NCI-H1436 (cell line): ENCODE measurements at places on chromosomes 2 and 18.

- no peak for DNase-seq
Observed at GRCh38 chr2:128630974-128631697, 312.5 kb upstream of the HS6ST1 start.

- DNase-seq, result no peak
Observed at GRCh38 chr2:121008975-121009374, 273.3 kb downstream of the GLI2 start.

GRCh38 chr2:20623741-20624155 lies 27.1 kb downstream of the HS1BP3 start:
- no peak for DNase-seq

DNA sequence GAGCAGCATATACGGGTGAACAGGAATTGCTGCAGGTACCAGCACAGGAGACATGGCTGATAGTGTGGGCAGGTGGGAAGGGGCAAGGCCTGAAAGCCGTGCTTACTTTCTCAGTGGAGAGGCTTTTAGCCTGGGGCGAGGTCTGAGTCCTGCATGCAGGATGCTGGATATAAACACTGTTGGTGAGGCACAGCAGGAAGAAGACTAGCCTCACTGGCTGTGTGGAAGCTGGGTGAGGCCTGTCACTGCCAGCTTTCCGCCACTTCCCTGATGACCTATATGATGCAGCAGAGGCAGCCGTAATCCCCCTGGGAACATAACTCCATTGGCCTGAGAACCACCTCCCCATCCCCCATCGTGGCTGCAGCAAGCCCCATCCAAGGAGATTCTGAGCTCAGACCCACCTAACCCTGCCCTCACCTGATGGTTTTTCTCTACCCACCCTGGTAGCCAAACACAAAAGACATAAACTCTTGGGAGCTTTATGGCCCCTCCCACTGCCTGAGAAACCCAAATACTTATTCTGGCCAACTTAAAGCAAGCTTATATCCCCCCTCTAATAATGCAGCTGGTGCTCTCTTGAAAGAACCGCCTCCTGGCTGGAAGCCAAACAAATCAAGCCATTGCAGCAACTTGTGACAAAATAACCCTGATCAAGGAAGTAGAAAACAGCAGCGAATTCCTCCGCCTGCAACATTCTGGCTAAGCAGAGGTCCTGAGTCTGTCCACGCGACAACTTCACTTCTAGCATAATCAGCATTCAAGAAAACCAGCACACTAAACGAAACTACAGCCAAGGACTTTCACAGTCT lies 54.6 kb upstream of the DSC1 start:
- no peak for DNase-seq

GRCh38 chr18:22166069-22166950 lies 3.1 kb upstream of the GATA6 start:
- DNase-seq, result no peak

- no peak for DNase-seq
Observed at GRCh38 chr2:137976274-137976673, 12.0 kb downstream of the HNMT start.

DNA sequence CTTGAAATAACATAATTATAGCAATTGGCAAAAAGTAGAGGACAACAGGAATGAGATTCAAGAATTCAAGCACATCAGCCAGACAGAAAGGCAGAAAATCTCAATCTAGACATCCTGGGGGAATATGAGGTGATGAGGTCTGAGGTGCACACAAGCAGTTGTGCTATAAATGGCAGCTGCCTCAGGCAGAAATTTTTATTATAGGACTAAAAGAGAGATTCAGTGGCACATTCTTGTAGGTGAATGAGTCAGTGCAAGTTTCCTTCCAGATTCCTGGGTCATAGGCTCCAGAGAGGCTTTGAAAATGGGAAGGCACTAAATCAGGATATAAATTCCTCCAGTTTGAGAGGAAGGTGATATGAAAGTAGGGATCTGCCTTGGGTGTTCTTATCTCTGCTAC lies 127.2 kb upstream of the THSD7B start:
- DNase-seq, result no peak

DNA sequence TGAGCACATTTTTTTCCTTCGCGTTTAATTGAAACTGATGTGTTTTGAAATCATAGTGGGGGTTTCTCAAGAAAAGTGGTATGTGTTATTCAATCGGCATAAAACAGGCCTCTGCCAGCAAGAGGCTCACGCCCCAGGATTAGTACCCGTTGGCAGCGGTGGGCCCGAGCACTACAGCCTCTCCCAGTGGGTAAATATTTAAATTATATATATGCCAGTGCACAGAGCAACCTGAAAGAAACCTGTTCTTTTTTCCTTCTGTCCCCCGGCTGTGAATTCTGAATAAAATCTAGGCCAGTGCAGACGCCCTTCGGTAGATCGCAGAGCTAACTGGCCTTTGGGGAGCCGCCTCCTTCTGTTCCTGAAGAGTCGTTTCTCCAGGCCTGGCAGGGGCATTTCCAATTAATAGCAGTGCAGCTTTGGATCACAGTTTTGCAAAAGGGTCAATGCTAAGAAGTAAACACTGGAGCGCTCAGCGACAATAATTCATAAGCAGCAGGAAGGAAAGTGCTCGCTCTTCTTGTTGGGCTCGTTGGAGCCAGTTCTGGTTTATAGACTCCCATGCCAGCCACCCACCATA lies 202.8 kb upstream of the SALL3 start:
- DNase-seq, result no peak

GRCh38 chr2:127611076-127611925 lies 34.7 kb upstream of the GPR17 start:
- no peak for DNase-seq

DNA sequence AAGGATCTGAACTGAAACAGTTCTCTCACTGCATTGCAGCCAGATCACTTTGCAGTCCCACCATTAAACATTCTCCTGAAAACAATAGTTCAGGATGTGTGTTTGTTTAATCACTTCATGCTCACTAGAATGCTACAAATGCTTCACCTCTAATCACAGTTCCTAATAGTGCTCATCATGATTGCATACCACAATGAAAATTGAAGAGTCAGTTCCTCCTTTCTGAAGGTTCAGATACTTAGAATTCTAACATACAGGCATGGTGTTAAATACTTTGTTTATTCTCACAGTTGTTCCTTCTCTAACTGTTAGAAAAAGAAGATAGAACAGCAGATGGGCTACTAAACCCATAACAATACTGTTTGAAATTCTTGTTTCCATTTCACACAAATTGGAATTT lies 622.3 kb upstream of the ACVR2A start:
- no peak for DNase-seq

DNA sequence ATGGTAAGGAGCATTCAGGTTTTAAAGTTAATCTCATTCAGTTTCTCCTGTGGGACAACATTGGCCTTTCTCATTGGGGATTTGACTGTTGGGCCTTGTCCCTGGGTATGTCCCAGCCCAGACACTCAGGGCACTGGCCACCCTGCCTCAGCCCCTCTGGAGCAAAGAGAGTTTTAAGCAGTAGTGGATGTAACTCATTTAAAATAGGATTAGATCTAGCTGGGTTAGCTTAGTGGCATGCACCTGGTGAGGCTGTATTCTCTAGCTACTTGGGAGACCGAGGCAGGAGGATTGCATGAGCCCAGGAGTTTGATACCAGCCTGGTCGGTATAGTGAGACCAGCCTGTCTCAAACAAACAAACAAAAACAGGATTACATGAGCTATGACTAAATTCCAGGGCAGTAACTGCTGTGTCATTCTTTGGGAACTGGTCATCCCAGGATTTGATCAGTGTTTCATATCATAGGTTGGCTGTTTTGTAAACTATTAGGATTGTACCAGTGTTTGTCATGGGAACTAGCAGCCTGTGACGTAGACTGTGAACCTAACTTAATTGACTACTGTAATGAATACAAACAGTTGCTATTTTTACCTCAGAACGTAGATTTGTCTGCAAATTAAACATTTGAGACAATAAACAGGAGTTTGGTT lies 12.5 kb downstream of the INPP4A start:
- DNase-seq, result no peak

GRCh38 chr2:49796266-49796665 lies 642.0 kb upstream of the FSHR start:
- DNase-seq, result no peak

DNA sequence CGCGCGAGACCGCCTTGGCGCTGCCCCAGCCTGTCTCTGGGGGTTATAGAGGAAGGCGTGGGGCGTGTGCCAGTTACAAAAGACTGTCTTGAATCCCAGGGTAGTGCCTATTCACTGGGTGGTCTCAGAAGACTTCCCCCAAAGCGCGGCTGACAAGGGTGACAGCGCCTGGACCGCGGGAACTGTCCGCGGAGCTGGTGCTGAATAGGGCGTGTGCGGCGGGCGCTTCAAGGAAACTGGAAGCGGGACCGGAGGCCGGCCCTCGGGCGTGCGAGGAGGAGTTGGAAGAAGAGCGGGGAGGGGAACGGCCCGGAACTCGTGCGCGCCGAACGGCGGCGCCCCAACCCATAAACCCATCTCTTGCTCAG lies 2.3 kb downstream of the EGR4 start:
- DNase-seq, result no peak

DNA sequence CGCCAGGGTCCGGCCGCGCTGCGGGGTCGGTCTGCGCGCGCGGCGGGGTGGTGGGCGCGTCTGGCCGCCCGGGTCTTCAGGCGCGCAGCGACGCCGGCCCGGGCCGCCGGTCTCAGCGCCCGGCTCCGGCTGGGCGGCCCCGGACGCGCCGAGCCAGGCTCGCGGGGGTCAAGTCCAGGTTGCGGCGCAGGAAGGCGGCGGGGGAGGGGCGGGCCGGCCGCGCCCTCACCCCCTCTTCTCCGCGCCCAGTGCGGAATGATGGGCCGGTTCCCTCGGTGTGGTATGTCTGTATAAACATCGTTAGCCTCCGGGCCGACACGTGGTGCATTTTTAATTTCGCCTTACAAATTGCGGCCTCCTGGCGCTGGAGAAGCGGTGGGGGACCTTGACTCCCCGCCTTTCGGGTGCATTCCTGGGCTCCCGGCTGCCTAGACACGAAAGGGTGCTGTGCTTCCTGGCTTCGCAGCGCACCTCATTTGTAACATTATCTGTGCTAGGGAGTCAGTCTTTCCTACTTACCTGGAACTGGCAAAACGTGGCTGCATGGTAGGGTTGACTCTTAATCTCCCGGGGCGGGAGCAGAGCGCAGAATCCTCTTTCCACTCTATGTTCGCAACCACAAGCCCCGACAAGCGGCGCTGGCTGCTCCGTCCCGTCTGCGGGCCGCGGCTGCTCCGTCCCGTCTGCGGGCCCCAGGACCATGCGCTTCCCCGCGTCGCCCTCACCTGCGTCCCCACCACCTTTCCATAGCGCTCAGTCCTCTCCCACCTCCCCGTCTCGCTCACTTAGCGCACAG lies 69.0 kb downstream of the CTAGE1 start:
- no peak for DNase-seq

DNA sequence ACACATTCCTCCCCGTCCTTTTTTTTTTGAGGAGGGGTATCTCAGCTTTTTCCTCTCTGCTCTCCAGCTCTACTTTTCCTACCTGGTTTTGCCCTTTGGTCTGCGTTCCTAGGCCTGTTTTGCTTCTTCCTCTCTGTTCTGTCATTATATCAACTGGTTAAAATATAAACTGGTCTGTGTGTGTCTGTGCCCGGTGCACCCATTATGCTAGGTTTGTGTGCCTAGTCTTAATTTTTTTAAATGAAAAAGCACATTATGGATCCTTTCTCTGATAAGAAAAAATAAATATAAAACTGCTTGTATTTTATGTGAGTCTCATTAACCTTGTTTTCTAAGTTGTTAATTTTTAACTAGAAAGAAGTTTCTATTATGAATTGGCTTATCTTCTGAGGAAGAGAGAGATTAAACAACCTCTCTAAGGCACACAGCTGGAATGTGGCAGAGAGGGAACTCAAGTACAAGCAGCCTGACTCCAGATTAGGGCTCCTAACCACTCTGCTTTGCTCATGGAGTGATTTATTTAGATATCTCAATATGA lies 17.4 kb downstream of the SLC38A11 start:
- no peak for DNase-seq

- no peak for DNase-seq
Observed at GRCh38 chr2:44975571-44976450, 33.4 kb downstream of the SIX2 start.

DNA sequence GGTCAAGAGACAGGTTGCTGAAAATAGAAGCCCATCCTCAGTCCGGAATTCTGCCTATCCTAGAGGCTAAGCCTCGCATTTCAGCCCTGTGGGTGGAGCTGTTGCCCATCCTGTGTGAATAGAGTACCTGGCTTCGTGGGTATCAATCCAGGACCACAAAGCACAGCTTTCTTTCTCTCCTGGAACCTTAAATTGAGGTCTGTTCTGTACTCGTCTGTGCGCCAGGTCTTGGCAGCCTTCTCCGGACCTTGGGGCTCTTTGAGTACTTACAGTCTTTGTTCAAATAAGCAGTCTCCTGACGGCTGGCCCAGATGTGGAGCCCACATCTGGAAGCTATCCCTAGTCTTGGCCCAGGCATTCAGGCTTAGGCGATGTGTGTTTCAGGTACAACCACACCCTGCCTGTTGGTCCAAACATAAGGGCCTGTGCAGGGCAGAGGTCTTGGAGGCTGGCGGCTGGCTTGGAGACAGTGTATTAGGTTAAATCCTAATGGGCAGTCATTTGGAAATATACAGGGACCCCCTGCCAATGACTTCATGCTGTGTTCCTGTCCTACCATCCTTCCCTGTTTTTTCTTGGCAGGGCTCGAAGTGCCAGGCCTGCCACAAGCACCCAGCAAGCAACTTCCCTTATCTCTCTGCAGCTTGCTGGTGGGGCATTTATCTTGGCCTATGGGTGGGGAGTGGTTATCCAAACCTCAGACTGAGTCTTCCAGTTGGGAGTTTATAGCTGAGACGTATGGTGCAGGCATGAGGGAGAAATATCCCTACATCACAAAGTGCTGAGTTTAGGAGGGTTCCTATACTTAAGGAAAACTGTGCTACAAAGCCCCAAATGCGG lies 294.1 kb downstream of the BCL2 start:
- no peak for DNase-seq

DNA sequence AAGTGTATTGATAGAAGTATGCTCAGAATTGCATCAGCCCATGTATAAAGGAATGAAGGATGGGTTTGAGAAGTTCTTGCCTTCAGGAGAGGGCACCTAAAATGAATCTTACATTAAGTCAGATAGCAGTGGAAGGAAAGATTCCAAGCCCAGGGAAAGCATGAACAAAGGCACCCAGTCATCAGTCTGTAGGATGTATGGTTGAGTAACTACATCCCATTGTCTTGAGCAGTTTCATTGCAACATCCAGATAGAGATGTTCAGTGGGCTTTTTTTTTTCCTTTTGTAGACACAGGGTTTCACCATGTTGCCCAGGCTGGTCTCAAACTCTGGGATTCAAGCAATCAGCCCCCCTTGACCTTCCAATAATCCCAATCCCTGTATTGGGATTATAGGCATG lies 80.7 kb downstream of the ARHGAP28 start:
- no peak for DNase-seq

DNA sequence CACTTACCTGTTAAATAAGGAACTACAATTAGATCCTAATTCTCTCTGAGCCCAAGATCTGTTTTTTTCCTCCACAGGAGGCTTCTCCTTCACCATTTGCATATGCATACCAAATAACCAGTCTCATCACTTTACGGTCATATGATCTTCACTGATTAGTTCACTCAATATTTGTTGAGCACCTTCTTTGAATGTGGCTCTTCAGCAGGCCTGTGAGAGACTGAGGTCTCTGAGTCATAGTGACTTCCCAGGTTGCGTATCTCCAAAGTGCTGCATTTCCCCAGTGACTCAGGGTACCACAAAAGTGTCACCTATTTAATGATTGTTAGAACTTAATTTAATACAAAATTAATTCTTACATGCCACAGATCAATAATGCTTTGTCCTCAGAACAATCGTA lies 108.8 kb upstream of the TRIB2 start:
- DNase-seq, result no peak
